ENCODE measurements at places on chromosomes 2 and 18. TPM values are rescaled to one million over a fixed set of nuclear protein-coding genes. Genes with fewer than 3 reads are reported as not detected.

DNA sequence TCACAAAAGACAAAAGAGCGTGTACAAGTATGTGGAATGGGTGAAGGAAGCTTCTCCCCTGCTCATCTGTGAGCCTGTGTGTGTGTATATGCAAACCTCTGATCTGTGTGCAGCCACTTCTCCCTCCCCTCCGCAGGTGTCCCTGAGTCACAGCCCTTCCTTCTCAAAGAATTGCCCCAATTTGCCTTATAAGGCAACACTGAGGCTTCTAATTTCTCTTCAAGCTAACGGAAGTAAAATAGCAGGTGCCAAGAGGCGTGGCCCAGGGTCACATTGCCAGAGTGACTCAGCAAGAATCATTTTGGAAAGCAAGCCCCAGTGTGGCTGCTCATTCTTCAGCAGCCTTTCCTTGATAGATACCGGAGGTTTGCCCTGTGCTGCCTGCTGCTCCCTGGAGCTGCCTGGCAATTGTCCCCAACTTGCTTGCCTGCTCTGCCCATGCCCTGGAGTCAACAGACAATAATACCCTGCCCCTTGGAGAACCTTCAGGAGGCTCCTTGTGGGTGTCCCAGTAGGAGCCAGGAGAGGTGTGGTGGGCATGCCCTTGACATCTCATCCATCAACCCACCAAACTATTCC, 37.3 kb upstream of the BMP10 start:
- peak; percentile 15 for DNase-seq

- no peak for DNase-seq
These were observed 36.6 kb upstream of the AAK1 start for GRCh38 chr2:69680001-69680675.

DNA sequence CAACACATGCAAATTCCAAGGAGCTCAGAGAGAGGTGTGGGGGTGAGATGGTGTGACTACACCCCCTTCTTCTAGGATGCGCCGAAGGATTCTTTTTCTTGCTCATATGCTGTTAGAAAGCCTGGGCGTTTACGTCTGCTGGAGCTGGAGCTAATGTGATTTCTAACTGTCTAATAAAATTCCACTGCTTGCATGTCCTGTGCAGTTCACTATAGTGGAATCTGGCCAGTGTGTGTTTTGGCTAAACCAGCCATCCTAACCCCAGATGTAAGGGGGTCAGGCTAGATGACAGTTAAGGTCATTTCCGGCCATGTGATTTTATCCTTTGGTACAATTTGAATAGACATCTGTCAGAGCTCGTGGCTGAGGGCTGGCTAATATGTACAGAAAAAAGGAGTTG, 194.1 kb downstream of the PRKCE start:
- DNase-seq, result no peak

DNA sequence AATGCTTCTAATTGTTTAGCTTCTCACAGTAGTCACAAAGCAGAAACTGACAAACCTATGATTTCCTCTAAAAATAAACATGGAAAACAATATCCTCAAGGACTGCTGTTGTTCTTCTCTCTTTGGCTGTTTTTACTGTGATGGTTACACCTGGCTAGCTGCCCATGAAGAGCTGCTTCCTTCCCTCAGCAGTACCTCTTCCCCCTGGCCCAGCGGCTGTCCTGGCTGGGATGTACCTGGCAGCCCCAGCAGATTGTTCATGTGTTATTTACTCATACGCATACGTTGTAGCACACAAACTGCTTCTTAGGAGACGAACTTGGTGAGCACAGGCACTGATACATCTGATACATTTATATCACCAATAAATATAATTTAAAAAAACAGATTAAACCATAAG, 27.4 kb downstream of the NEMP2 start:
- DNase-seq, result no peak

DNA sequence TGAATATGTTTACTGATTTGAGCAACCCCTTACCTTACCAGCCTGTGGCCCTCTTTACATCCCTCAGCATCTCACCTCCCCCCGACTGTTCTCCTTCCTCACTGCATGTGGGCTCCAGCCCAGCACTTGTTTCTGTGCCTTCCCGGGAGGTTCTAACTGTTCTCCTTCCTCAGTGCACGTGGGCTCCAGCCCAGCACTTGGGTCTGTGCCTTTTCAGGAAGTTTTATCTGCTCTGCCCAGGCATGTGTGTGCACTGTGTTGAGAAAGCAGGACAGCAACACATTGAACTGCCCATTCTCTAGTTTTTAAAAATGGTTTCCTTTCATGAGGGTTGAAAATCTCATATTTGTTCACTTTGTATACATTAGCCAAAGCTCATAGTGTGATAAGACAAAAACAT, 158.4 kb downstream of the ATP9B start:
- DNase-seq, result no peak

DNA sequence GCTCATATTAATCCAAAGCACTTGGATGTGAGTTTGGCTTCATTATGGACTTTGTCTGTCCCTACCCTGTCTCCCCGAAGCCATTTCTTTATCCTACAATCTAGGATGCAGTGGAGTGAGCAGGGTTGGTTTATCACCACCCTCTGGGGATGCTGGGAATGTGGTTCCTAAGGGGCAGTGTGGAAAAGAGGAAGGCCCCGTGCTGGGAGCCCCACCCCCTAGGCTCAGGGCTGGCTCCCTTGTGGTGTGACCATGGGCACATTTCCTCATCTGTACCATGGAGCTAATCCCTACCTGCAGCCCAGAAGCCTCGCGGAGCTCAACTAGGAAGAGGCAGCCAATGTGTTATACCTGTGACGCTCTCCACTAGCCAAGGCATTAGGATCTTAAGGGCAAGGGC, 92.5 kb downstream of the TGOLN2 start:
- no peak for DNase-seq

GRCh38 chr2:200922439-200922838, 33.3 kb downstream of the NIF3L1 start:
- DNase-seq, result no peak

Gene PSMA8
- not detected for total RNA-seq

DNA sequence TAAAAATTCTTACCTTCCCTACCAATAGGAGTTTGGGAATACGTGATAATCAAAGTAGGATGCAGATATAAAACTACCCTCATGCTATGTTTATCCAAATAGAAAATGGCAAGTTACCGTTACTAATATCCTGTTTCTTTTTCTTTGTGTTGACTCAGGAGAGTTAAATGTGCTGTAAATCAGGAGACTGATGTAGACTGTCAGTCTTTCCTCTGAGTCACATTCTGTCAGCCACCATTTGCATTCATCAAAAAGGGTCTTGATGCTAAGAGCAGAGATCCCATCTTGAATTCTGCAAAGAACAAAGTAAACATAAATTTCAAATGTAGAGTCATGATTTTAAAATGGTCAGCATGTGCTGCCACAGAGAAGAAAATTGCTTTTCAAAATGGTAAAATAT, 712.8 kb downstream of the SOCS6 start:
- DNase-seq, result no peak

Gene RIT2
- total RNA-seq, result not detected

GRCh38 chr2:50582164-50582563, 449.8 kb downstream of the NRXN1 start:
- DNase-seq, result no peak

DNA sequence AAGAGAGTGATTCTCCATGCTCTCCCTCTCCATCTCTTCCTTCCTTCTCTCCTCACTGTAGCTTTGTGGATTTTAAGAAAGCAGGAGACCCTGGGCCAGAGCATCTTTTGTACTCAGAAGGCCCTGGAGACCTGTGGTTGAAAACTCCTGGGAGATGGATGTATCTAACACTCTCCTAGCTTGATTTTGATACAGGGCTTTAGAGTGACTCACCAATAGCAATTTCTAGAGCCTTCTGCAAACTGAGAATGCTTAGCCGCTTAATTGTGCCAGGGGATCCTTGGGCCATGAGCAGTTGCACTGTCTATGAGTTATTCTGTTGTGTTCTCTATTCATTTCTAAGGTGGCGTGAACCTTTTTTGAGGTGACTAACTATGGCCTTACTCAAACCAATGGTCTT, 17.7 kb downstream of the HOXD1 start:
- no peak for DNase-seq

DNA sequence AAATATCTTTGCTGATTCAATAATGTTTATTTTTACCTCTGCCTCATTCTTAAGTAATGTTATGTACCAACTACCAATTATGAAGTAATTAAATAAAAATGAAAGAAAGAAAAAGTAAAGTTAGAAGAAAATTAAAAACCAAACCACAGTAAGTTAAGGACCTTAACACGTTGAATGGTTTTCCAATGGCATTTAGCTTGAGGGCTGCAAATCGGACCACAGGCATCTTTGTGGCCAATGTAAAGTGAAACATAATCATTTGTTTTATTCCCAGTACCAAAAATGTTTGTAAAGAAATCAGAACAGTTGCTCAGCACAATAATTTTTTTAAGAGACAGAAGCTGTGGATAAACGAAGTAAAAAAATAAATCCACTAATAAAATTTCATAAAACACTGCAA, 1455.5 kb upstream of the ZEB2 start:
- DNase-seq, result no peak

- no peak for DNase-seq
These were observed 171.2 kb downstream of the RTP5 start for GRCh38 chr2:242040681-242041080.

DNA sequence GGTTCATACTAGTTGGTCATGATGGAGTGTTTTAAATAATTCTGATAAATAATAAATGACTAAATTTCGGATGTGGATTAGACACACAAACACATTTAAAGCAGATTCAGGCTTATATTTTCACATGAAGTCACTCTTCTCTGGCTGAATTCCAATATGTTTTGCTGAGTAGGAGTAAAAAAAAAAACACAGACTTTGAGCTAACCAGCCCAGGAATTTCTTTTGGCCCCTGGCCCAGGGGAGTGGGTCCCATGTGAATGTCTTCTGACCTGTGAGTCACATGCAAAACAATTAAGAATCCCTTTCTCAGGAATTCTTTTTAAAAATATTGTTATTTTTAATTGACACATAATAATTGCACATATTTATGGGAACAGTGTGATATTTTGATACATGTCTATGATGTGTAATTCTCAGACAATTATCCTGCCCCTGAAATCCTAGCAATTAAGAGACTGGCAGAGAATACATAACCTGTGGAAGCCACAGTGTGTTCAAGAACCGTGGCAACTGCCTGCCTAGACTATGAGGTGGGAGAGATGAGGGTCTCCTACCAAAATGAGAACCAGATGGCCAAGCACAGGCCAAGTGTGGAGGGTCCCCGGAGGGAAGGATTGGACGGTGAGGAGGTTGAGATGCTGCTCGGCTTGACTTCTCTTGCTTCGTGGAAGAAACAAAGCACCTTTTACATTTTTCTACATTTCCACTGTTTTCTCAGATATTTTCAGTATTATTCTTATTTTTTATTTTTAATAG, 236.4 kb downstream of the PIEZO2 start:
- no peak for DNase-seq

- no peak for DNase-seq
These were observed 58.0 kb upstream of the DOCK10 start for GRCh38 chr2:225100269-225100668.

GRCh38 chr2:158917121-158917520, 51.3 kb upstream of the TANC1 start:
- no peak for DNase-seq

Gene AOX1
- 5.7 TPM for total RNA-seq

Gene LRATD1
- 2.9 TPM for total RNA-seq

Gene GPR35
- total RNA-seq, result 0.74 TPM

- DNase-seq, result peak; percentile 79
These were observed at the start of gene ATP8B1 for GRCh38 chr18:57803103-57803969. TSS of gene ATP8B1 (minus strand) at chr18:57803315. CDS start at chr18:57731807, 71,508 bp downstream.

Gene ARHGEF33
- total RNA-seq, result 0.19 TPM

GRCh38 chr2:152647552-152647951, 69.7 kb downstream of the PRPF40A start:
- peak; percentile 45 for DNase-seq

- no peak for DNase-seq
These were observed 142.6 kb upstream of the LGALSL start for GRCh38 chr2:64311191-64311910.

Gene CD226
- total RNA-seq, result 0.06 TPM

DNA sequence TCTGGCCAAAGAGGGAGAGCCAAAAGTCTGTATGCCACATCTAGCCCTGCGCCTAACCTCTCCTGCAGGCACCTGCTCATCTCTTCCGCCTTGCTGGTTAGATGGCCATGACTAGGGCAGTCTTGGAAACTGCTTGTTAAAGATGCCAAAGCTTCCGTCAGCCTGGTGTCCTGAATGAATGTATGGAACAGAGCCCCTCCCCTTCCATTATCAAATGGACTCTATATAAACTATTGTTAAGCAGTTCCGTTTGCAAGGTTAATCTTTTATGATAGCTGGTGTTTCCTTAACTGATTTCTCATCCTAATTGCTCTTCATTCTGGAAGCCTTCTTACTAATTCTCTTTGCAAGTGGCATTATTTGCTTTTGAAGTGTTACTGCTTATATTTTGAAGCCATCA, 87.1 kb downstream of the ATP9B start:
- DNase-seq, result no peak

Gene KIAA2012
- not detected for total RNA-seq

GRCh38 chr18:63175264-63175663, 144.3 kb downstream of the BCL2 start:
- no peak for DNase-seq

- no peak for DNase-seq
These were observed 19.4 kb upstream of the ZSWIM2 start for GRCh38 chr2:186868344-186868743.

DNA sequence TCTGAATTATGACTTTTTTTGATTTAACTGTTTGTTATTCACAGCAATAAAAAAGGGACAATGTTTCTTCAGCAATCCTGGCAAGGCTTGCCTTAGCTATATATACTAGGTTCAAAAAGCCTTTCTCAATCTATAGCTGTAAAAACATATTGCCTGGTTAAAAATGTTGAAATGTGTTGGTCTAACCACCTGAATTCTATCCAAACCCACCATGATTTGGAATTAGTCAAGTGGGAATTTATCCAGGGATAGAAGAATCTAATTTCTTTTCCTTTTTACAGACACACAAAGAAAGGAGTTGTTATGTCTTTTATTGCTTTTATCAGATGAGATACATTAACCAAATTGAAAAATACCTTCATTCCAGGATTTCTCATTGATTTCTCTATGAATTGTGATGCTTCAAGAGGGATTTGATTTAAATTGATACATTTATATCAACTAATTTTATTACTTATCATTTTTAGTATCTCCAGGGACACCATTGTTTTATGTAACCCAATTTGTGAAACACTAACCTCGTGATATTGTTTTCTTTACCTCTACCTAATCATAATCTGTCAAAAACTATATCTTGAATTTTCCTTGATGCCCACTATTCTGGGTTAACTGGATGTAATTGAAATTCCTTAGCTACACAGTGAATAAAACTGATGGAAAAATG, 88.1 kb downstream of the LRP1B start:
- DNase-seq, result no peak

Gene IL1R1
- 1.7 TPM for total RNA-seq

Gene NXPH2
- 4.3 TPM for total RNA-seq

GRCh38 chr18:10465174-10465939, 10.9 kb downstream of the APCDD1 start:
- DNase-seq, result no peak

GRCh38 chr2:211690736-211691135, 847.9 kb downstream of the ERBB4 start:
- peak; percentile 3 for DNase-seq
